ENCODE measurements at places on chromosomes 3 and 15.
A peak's percentile ranks its signal among the peaks of the same experiment; 100 is the strongest.

GRCh38 chr3:101124125-101124524 lies 130.9 kb upstream of the ABI3BP start:
- DNase-seq = no peak

DNA sequence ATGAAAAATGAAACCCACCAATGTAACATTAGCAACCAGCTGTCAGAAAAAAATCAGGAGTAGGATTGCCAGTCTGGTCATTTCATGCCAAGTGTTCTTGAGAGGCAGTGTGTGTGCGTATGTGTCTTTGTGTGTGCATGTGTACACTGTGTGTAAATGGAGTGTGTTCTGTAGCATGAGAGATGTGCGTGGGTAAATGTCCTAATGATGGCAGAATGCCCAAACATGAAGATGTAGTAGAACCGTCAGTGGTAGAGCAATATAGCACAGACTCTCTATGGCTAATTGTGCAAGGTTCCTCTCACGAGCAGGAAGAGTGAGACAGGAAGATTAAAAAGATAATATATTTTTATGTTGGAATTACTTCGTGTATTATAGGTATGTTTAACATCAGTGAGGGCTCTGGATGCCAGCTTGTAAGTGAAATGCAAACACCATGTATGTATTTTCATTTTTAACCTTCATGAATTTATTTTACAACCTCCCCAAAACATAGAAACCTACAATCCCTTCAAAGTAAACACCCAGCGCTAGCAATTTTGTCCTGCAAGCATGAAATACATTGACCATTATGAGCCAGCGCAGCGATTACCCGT lies 1038.7 kb downstream of the IGSF11 start:
- no peak for DNase-seq

- no peak for DNase-seq
Observed at GRCh38 chr3:14475621-14476020, 64.5 kb downstream of the GRIP2 start.

- DNase-seq = peak; percentile 82
Observed at GRCh38 chr3:182795389-182795782, 2.1 kb downstream of the ATP11B start.

GRCh38 chr3:86837871-86838270 lies 153.1 kb downstream of the VGLL3 start:
- no peak for DNase-seq

DNA sequence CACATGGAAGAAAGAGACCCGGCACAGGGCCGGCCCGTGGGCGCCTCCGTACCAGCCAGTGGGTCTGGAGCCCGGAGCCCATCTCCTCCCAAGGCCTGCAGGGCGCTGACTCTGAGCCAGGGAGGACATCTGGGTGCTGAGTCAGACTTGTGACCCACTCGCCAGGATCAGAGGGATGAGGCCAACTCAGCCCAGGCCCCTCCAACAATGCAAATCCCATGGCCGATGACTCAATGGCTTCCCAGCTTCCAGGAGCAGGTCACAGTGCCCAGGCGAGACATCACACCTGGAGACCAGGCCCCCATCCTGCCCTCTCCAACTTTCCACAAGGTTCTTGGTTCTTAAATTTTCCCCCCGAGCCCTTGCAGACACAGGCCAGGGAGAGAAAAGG lies 95.1 kb downstream of the LRIG1 start:
- no peak for DNase-seq

GRCh38 chr3:24598695-24599470 lies 104.2 kb upstream of the THRB start:
- DNase-seq = no peak

DNA sequence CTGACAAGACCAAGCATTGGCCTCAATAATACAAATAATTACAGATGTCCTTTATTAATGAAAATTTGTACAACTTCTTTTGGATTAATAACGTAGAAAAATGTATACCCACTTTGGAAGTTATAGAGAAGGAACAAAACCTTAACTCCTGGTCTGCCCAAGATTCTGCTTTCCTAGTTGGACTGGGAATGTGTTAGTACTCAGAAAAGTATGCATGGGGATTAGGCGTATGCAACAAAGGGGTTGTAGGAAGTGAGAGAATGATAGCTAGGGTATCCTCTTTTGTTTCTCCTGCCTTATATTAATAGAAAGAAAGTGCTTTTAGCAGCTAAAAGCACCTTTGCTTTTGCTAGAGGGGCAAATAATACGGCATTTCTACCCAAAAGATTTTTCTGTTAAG lies 116.2 kb upstream of the LRRFIP2 start:
- no peak for DNase-seq

DNA sequence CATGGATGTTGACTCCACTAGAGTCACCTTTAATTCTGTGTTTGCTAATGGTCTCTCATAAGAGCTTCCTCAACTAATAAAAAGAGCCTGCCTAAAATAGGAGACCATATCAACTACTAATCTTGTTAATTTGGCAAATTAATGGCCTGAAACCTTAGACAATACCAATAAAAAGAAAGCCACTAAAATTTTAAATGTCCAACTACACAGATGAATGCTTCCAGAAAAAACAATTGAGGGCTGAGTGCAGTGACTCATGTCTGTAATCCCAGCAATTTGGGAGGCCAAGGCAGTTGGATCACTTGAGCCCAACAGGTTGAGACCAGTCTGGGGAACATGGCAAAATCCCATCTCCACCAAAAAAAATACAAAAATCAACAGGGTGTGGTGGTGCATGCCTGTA lies 230.9 kb downstream of the NSUN3 start:
- no peak for DNase-seq

DNA sequence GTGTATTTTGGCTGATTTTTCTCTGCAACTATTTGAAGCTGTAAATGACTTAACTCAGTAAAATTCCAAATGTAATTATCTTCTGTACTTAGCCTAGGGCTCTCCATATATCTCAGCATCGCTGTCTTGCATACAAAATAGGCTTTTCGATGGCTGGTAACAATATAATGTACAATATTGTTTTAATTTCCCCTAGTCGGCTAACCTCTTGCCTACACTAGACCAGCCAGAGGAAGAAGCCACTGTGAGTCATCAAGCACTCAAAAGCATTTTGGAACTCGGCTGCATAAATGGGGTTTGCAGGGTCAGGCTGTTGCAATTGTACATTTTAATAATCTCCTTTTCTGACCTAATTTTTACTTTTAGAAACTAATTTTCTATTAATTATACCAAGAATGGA lies 583.8 kb downstream of the FOXP1 start:
- no peak for DNase-seq

- DNase-seq = no peak
Observed at GRCh38 chr3:189466004-189466403, 165.2 kb upstream of the TP63 start.

DNA sequence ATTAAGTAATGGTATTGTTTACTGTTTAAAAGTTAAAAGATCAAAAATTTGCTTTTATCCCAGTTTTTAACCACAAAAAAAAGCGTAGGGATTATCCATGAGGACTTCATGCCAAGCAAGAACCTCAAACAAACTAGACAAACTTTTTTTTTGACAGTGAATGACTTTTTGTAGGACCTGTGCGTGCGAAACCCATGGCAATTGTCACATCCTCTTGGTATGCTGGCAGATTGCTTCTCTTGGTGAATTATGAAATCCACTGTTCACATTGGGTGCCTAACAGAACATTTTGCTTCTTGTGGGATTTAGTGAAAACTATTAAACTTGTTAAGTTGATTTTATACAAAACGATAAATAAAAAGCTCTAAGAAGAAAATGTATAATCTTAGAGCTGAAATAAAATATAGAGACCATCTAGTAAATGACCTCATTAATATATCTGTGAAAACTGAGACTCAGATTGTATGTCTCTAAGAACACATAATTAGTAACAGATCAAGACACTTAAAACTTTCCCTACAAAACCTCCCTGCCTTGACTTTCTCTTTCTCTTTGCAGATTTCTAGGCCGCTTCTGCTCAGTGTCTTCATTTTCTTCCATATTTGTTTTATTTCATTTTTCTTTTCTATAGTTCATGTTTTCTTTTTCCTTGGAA lies 87.3 kb upstream of the CGNL1 start:
- DNase-seq = no peak

GRCh38 chr15:88535100-88535499 lies 11.4 kb downstream of the DET1 start:
- DNase-seq = no peak

DNA sequence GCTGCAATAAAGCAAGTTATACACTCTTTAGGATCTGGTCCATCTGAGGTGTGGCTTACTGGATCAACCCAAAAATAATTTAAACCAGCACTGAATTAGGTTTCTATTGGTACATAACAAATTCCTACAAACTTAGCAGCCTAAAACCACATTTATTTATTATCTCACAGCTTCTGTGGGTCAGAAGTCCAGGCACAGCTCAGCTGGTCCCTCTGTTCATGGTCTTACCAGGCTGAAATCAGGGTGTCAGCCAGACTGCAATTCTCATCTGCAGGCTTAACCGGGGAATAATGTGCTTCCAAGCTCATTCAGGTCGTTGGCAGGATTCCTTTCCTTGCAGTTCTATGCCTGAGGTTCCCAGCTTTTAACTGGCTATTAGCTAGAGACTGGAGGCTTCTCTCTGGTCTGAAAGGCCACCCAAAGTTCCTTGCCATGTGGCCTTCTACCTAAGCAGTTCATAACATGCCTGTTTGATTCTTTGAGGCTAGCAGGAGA lies 477.4 kb upstream of the WNT5A start:
- DNase-seq = no peak

- no peak for DNase-seq
Observed at GRCh38 chr15:101784644-101785043, 18.7 kb upstream of the OR4F6 start.

- DNase-seq = no peak
Observed at GRCh38 chr3:138362538-138362937, 14.2 kb downstream of the MRAS start.

- no peak for DNase-seq
Observed at GRCh38 chr15:58873267-58873666, 60.2 kb downstream of the SLTM start.

- DNase-seq = no peak
Observed at GRCh38 chr3:107650788-107651187, 128.0 kb downstream of the BBX start.

DNA sequence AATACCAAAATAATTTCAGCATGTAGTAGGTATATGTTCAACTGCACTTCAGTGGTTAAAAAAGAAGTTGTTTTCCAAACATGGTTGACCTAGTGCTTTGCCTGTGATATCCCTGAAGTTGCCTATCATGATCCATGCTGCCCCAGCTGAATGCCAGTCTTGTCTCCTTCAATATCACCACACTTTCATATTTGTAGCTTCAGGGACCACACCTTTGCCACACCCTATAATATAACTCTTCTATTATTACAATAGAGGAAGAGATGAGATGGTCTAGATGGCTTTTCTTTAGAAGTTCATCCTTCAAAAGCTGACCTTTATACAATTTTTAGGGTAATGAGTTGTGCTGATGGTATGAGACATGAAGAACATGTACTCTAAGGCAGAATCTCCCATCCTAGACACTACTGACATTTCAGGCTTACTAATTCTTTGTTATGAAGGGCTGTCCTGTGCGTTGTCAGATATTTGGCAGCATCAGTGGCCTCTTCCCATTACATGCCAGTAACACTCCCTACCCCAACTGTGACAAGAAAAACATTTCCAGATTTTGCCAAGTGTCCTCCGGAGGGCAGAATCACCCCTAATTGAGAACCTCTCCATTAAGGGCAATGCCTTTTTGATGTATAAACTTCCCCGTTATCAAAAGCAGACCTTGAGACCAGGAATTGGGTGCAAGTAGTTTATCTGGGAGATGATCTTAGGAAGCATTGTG lies 76.2 kb upstream of the PLCL2 start:
- no peak for DNase-seq

DNA sequence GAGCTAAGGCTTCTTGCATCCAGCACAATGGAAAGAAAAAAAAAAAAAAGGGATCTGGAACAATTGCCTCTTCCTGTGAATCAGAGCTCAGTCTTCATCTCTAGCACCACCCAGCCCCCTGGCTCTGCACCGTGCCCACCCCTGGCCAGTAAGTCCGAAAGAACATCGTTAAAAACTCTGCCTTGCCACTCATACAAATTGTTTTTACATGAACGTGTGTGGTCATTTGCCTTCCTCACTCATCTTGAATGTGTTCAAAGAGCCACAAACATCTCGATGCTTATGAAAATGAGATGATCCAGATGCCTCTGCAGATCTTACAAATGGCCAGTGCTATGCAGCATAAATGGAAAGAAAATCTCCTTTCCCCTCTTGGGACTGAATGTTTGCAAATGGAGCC lies 400.0 kb upstream of the PPP2R3A start:
- no peak for DNase-seq

DNA sequence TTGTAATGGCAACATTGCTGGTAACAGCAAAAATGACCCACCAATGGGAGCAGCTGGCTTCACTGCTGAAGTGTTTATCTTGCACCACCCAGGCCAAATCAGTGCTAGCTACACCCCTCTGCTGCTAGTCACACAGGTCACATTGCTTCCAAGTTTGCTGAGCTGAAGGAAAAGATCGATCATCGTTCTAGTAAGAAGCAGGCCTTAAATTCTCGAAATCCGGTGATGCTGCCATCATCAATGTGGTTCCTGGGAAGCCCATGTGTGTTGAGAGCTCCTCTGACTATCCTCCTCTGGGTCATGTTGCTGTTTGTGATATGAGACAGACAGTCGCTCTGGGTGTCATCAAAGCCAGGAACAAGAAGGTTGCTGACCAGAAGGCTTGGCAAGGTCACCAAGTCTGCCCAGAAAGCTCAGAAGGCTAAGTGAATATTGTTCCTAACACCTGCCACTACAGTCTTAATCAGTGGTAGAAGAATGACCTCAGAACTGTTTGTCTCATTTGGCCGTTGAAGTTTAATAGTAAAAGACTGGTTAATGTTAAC lies 21.2 kb downstream of the TM4SF4 start:
- DNase-seq = no peak

DNA sequence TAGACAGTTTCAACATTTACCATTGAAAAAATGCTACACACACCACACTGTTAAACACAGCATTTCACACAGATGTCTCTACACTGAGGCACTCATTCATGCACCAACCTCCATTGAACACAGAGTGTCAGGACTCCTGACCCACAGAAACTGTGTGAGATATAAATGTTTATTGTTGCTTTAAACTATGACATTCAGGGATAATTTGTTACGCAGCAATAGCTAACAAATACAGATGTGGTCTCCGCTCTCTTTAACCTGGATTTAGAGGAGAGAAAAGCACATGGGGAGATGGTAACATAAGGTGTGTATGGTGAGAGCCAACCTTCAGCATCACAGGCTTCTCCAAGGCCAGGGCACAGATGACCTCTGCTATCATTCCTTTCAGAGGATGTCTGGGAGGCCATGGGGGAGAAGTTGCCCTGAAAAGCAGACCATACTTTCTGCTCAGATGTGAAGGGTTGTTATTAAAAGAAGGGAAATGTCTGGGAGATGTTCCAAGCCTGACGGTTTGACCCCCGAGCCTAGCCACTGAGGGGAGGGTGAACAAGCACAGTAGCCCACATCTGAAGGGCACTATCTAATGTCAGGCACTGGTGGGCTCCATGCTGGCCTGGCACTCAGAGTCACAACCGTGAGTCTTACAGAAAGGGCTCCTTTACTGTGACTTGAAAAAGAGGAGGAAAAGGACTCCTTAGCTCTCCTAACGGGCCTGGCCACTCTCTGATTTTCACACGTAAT lies 284.5 kb upstream of the TLE3 start:
- DNase-seq = no peak

Measured in NAMALWA (cell line).